ENCODE measurements at places on chromosomes 16 and 17. TPM values are rescaled to one million over a fixed set of nuclear protein-coding genes. Genes with fewer than 3 reads are reported as not detected.

DNA sequence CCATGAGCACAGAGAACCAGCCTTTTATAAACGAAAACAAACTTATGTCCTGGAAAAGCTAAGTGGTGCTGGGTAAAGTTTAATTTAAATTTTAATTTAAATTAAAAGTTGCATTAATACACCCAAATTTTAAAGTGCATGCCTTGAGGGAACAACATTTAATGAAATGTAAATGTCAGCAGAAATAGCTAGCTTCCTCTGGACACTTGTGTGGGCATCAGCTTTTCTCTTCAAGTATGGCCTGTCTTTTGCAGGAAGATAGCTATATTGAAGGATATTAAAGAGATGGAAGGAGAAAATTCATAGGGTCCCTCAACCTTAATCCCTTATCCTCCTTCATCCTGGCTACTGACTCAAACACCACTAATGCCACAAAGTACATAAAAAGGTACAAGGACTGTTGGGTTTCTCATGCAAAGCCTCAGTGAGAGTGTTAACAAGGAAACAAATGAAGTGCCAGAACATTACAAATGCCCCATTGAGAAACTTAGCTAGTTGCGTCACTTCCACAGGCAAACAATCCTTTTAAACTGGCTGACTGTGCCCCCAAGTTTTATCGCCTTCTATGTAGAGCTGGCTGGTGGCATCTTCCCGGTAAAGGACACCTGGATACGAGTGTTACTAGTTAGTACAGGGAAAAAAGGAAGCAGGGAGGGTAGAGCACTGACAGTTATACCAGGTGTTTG is 14.1 kb downstream of the PHF12 start:
- DNase-seq = no peak

DNA sequence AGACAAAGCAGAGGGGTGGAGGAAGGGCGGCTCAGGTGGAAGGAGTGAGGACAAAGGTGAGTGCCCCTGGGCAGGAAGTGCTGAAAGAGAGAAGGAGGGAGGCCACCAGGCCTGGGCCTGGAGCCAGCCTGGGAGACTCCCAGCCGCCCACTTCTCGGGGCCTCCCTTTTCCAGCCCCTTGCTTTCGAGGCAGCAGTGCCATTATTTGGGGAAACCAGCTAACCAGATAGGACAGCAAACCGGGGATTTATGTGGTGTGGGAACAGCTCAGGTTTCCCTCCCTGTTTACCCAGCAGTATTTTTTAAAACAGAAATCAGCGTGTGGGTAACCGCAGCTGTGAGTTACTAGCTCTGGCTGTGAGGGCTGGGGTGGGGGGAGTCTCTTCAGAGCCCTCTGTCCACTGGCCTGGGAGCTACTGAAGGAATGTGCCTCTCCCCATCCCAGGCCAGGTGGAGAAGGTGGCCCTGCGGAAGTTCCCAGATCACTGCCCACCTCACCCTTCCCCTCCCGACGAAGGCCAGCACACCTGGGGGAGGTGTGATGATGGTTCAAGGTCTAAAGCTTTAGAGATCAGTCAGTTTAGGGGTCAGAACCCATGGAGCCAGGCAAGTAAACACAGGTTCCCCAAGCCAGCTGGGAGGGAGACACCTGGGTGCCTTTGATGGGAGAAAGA is 8.4 kb upstream of the MEOX1 start:
- DNase-seq = no peak

DNA sequence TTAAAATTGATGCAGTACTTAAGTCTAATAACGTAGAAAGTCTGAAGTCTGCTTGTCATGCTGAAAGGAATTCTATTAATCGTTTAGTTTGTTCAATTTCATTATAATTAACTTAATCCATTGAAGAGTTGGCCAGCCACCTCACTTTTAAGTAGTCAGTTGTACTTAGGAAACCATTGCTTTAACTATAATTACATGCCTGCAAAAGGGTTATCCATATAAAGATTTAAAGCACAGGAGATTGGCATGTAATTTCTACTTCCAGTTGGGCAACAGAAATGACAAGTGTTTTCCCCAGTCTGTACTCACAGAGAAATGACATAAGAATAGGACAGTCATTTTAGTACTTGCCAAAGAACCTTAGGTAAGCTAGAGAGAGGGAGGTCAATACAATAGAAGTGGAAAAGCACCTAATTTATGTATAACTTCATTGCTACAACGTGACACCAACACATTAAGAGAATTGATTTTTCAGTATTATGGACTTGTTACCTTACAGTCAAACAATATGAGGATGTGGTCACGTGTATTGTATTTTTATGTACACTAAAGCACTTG is 3.7 kb upstream of the USP32 start:
- no peak for DNase-seq

GRCh38 chr16:84138824-84139627 is 6.0 kb downstream of the HSDL1 start:
- no peak for DNase-seq

- no peak for DNase-seq
Observed at GRCh38 chr16:3971706-3972105, 91.2 kb upstream of the CREBBP start.

DNA sequence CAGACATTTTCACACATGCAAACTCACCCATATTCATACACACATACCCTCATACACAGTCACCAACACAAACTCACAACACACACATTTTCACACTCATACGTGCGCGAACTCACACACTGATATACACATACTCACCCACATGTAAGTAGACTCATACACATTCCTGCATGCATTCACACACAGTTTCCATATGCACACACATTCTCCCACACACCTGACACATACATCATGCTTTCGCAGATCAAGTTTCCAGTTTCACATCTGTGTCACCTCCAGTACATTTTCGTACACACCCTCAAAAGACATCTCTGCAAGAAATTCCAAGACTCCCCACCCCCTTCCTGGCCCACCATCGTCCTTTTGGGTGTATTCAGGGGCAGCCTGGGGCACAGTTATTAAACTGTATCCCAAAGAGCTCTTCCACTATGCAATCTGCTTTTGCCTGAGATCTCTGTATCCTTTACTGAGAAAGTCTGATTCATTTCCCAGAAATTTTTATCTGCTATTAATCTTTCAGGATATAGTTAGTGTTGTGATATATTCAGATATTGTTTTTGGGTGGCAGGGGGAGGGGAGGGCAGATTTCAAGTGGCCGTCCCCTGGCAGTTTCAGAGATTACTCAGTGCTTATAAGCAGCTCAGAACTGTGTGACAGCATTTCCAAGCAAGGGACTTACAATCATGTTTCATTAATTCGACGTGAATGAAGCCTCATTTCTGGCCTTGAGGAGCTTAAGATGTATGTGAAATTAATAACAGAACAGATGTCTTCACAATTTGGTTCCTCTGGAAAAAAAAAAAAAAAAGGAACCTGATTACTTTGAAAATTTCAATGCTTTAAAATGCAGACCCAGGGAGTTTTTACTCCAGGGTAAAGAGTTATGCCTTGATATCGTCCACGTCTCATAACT is 35.3 kb upstream of the MMP2 start:
- DNase-seq = peak; percentile 45

GRCh38 chr17:610276-610675 is 104.4 kb downstream of the VPS53 start:
- no peak for DNase-seq

GRCh38 chr16:8026450-8026849 is 563.9 kb downstream of the TMEM114 start:
- DNase-seq = no peak

DNA sequence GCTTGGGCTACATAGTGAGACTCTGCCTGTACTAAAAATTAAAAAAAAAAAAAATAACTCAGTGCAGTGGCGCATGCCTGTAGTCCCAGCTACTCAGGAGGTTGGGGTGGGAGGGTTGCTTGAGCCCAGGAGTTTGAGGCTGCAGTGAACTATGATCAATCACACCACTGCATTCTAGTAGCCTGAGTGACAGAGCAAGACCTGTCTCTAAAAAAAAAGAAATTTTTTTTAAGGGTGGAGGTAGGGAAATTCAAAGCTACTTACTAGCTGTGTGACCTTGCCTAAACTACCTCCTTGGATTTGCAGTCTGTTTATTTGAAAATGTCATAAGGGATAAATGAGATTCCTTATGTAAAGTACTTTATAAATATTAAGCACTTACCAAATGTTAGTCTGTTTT is 3.4 kb upstream of the SMPD3 start:
- no peak for DNase-seq

DNA sequence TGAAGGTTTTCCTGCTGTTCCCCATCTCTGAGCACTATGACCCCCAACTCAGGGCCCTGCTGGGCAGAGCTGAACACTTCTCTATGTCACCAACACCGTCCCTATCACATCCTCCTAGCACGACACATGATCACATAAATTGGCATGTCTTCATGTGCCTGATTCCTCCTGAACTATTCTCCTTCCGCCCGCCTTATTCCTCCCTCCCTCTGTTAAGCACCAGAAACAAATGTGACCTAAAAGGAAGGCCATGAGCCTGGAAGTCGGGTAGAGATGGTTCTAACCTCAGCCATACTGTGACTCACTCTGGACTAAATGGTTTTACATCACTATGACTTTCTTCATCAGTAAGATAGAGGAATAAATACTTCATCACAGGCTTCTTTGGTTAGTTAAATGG is 80.8 kb upstream of the DYNLRB2 start:
- peak; percentile 23 for DNase-seq

- DNase-seq = no peak
Observed at GRCh38 chr16:50269061-50269705, 2.8 kb downstream of the ADCY7 start.

DNA sequence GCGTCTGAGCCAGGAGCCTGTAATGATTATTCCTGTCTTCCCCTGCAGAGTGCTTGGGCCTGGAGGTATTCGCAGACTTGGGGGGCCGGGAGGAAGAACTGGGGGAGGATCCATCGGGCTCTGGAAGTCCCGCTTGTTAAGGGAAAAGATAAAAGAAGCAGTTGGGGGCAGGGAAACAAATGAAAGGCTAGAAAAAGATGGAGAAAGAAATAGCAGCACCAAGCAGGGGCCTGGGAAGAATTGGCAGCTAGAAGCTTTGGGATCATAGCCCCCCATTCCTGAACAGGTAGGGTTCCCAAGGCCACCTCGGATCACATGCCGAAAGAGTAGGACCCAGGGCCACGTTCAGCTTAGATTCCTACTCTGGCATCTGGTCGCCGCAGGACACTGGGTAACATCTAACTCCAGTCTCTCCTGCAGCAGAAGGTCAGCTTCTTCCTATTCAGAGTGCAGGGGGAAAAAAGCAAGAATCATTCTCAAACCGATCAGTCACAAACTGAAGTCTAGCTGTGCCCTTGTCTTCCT is 23.6 kb downstream of the ADAM11 start:
- no peak for DNase-seq

DNA sequence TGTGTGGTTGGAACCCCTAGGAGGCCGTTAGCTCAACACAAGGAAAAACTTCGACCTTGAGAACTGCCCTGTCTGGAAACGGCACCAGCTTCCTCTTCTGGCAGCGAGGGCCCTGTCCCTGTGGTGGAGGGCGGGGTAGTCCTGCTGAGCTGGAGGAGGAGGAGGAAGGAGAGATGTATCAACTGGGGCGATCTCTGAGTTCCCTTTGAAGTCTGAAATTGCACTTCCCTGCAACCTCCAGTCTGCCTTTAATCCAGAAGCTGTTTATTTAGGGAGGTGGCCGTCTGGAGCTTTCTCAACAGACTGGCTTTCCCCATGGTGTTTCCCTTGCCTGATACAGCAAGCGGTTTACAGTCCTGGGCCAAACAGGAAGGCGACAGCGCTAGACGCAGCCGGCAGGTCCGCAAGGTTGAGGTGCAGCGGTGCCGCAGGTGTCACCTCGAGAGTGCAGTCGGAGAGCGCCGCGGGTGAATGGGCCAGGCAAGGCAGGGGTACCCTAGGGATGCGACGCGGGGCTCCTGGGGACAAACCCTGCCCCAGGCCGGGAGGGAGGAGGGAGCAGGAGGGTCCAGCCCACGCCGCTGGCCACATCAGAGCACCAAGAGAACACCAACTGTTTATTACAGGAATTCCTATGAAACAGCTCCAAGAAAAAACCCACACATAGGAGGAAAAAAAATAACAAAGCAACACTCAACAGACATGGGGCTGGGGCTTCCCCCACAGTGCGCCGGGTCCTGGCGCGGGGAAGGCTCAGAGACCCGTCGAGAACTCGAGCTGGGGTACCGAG is 11.4 kb upstream of the MRPS23 start:
- peak; percentile 26 for DNase-seq

- DNase-seq = no peak
Observed at GRCh38 chr16:6356911-6357310, 975.7 kb upstream of the RBFOX1 start.

DNA sequence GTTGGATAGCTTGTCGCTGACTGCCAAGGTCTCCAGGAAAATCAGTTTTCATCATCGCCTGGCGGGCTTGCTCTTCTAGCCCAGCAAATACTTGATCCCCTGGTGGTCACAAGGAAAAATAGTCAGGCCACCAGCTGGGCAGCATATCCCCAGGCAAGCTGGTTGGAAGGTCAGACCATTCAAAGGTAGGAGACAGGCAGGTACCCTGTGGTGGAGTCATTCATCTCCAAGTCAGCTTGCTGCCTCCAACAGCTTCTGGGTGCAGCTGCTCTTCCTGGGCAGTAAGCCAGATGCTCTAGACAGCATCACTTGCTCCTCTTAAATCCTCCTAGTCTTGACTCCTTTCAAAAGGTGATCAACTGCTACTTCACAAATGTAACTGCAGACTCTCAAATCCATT is 16.0 kb downstream of the ZNF821 start:
- no peak for DNase-seq

DNA sequence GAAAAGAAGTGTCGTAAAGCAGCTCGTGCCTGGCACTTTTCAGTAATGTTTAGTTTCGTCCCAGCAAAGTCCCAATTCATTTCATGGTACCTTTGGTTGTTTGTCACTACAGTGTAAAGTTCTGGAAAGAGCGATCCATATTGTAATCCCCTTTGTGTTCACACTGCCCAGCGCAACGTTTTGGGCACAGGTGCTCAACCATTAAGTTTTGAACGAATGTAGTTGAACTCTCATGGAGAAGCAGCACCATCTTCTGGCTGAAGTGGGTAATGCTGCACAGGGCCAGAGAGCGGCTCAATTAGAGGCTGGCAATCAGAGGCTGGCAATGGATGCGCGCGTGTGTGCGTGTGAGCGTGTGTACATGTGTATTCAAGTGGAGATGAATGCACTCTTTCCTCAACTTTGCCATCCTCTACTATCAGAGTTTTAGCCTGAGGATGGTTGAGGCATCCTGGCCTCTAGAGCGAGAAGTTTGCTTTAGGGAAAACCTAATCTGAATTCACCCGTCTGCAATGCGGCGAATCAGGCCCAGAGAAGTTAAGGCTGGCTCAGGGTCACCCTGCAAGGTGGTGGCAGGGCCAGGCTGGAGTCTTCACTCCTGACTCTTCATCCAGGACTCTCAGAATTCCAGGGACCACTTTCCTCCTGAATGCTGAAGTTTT is 29.9 kb downstream of the DYNLL2 start:
- peak; percentile 29 for DNase-seq

GRCh38 chr17:82408288-82408937 is 9.7 kb upstream of the HEXD start:
- DNase-seq = no peak

GRCh38 chr16:8585857-8586256 is 4.5 kb downstream of the TMEM114 start:
- DNase-seq = no peak

- DNase-seq = no peak
Observed at GRCh38 chr17:57302690-57303465, 46.6 kb downstream of the MSI2 start.

Gene FUS
- 84.9 TPM for total RNA-seq

Gene DPEP1
- 2.4 TPM for total RNA-seq

Gene KRT33B
- 7.7 TPM for total RNA-seq

Gene RGS9
- total RNA-seq = 4.6 TPM

Gene ASPHD1
- total RNA-seq = 0.39 TPM

Gene MAP2K3
- total RNA-seq = 19.8 TPM

Gene MPV17L
- 3.9 TPM for total RNA-seq

Gene RNU2-1
- not detected for total RNA-seq

Gene TBC1D3I
- total RNA-seq = not detected

Gene FNDC8
- not detected for total RNA-seq

Gene PERCC1
- total RNA-seq = not detected

Gene TMED6
- total RNA-seq = not detected

Gene HOXB9
- total RNA-seq = 0.10 TPM

Gene CD300LB
- 0.59 TPM for total RNA-seq
